ENCODE measurements at places on chromosomes 7 and 10.

- no peak for DNase-seq
Observed at GRCh38 chr7:5445981-5446594, 22.5 kb upstream of the TNRC18 start.

DNA sequence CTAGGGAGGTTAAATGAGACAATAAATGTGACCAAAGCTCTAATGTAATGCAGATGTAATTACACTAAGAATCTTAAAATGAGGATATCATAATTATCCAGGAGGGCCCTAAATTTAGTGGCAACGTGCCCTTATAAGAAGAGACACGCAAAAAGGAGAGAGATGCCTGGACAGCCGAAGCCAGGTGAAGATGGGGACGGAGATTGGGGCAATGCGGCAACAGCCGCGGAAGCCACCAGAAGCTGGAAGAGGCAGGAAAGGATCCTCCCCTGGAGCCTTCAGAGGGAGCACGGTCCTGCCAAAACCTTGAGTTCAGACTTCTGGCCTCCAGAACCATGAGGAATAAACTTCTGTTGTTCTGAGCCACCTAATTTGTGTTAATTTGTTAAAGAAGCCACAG is 25.3 kb upstream of the C10orf71 start:
- DNase-seq = no peak

DNA sequence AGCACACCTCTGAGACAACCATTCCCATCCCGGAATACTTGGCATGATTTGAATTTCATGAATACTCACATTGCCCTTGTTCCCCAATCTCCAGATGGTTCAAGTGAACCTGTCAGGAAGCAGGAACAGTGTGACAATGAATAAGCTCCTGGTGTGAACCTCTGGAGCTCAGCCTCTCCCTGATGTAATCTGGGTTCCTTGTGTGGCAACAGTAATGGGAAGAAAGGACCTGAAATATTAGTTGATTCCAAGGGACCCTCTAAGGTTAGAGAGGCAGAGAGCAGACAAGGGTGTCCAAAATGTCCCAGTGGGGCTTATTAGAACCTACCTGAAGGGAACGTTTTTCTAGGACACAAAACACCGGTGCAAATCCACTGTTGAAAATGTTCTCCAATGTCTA is 8.5 kb downstream of the OR2A7 start:
- DNase-seq = no peak

GRCh38 chr10:11284291-11285085 is 266.8 kb downstream of the CELF2 start:
- no peak for DNase-seq

DNA sequence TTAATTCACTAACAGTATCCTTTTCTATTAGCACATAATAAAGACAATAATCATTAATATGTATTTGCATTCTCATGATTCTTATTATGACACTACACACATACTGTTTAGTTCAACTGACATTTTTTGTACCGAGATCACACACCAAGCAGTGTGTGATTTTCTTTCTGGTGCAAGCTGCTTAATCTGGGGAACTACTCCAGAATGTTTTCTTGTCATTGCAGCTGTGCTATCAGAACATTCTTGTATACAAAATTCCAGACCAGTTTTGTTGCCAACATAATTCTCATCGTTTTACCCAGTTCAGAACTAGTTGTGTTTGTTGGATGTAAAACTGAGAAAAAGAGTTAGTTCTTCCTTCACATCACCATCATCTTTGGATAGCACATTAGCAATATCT is 37.4 kb downstream of the VKORC1L1 start:
- DNase-seq = no peak

GRCh38 chr7:23888958-23889357 is 178.9 kb downstream of the STK31 start:
- DNase-seq = no peak

GRCh38 chr10:74058658-74059057 is 60.7 kb downstream of the VCL start:
- no peak for DNase-seq

GRCh38 chr7:45494885-45495284 is 79.3 kb upstream of the ADCY1 start:
- DNase-seq = no peak

- DNase-seq = no peak
Observed at GRCh38 chr7:28203508-28204240, 23.1 kb upstream of the JAZF1 start.

- DNase-seq = no peak
Observed at GRCh38 chr7:106629516-106629915, 31.4 kb downstream of the CCDC71L start.

DNA sequence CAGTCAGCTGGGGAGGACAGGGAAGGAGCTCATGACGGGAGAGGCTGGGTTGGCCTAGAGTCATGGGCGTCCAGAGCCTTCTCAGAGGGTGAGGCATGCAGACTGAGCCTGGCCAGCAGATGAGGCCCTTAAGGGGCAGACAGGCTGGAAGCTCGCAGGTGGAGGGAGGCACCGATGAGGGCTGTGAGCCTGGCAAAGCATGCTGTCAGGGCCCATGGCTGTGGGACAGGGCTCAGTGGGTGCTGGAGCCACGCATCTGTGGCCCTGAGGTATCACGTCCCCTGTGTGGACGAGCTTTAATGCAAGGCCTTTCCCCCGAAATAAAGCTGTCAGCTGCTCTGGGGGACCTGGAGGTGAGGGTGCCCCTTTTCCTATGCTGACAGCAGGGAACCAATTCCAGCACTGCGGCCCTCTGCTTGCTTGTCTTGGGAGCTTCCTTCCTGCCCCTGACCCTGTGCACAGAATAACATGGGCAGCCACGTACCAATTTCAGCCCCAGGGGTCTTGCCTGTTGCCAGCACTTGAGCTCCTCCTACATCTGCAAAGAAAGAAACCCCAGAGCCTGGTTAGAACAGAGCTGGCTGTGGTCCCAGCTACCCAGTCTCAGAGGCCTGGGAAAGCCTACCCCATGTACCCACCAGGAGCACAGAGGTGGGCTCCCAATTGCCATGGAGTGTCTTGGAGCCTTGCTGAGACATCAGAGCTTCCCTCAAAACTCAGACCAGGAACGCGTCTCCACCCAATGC is 20.6 kb downstream of the TMEM273 start:
- DNase-seq = no peak

- DNase-seq = peak; percentile 35
Observed at GRCh38 chr7:45573661-45574415, at the start of gene ADCY1. Gene ADCY1 (plus strand): TSS chr7:45574368. CDS start chr7:45574544, 176 bp downstream.

GRCh38 chr7:117164620-117165019 is 158.2 kb downstream of the WNT2 start:
- no peak for DNase-seq

DNA sequence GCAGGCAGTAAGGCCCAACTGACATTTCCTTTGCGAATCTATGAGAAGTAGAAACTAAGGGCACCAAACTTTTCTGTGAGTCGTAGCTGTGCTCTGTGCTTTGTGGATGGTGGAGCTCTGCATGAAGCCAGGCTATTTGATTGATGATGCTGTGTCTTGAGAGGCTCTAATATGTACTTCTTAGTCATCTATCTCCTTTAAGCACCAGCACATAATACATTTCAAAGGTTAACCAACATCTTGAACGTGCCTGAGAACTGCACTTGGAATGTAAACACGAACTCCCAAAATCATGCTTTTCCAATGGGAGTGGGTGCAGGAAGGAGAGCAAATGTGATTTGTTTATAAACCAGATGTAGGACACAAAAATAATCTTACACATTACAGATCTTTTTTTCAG is 411.6 kb downstream of the PARD3 start:
- DNase-seq = no peak
